ENCODE measurements at places on chromosomes 4 and X.

DNA sequence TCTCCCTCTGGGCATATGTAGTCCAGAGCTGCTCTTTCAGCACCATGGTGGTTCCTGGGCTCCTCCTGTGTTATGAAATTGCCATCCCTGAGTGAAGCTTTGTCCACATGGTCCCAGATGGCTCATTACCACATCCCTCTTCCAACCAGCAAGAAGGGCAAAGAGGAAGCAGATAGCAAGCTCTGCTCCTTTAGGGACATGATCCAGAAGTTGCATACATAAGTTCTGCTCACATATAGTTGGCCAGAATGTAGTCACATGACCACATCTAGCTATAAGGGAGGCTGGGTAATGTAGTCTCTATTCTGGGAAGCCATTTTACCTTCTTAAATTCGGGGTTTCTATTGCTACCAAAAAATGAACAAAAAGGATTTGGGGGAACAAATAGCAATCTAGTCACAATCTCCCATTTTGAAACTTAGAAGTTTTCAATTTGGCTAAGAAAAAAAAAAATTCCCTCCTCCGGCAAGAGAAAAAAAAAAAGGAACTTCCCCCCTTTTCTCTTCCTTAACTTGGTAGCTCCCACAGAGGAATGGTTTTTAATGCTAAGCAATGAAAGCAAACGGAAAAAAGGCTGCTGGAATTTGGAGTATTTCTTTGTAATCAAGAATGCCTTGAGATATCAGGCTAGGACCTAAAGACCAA lies 88.2 kb upstream of the USP9X start:
- no peak for DNase-seq

DNA sequence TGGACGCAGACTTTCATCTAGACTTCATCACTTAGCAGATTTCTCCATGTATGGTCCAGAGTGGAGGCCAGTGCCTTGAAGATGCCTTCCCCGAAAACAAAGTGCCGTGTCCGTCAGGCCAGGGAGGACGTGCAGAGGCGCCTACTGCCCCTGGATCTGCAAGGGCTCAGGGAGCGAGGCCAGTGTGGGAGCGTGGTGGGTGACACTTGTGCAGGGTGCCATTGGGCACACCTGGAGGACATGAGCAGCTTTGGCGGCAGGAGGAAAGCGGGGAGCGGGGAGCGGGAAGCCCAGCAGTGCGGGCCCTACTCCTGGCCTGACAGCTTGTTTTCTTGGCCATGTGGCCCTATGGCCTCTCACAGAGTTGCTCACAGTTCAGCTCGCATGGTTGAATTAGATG lies 25.8 kb downstream of the WFS1 start:
- no peak for DNase-seq

DNA sequence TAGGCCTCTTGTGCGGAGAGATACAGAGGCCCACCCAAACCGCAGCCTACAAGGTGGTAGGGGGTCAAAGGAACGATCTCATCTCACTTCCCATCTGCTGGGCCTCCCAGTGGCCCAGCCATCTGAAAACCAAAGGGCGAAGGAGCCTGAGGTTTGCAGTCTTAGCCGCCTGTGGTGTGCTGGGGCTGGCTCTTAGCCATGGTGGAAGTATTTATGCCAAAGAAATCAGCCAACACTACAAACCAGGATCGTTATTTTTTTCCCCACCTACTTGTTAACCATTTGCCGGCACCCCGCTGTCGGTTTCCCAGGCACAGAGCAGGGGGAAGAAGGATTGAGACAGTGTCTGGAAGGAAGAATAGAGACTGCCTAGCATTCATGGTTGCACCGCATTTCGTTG lies 30.9 kb upstream of the CDKL5 start:
- DNase-seq, result no peak

DNA sequence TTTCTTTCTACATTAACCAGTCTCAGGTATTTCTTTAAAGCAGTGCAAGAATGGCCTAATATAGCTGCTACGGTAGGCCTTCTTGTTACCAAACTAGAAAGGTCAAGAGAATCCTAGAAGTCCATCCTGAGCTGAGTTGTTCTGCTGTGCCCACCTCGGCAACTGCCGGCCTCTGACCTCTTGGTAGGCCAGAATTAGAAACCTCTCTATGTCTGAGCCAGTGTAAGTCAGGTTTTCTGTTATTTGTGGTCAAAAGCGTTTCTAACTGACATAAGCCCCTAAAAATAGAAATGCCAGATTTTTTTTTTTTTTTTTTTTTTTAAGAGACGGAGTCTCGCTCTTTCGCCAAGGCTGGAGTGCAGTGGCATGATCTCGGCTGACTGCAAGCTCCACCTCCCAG lies 43.1 kb downstream of the SOWAHB start:
- no peak for DNase-seq

GRCh38 chr4:117210551-117210950 lies 125.2 kb upstream of the TRAM1L1 start:
- DNase-seq, result no peak

- DNase-seq, result no peak
Measured at GRCh38 chr4:2792396-2792710, 532 bp upstream of the SH3BP2 start.

- no peak for DNase-seq
Measured at GRCh38 chr4:45183905-45184304, 457.5 kb upstream of the GNPDA2 start.

GRCh38 chrX:132712350-132712749 lies 223.5 kb upstream of the MBNL3 start:
- no peak for DNase-seq

- DNase-seq, result no peak
Measured at GRCh38 chr4:76723924-76724323, 174.0 kb downstream of the SOWAHB start.

- DNase-seq, result no peak
Measured at GRCh38 chr4:8540991-8541390, 39.2 kb upstream of the GPR78 start.

GRCh38 chrX:13742397-13743176 lies 8.0 kb downstream of the OFD1 start:
- peak; percentile 1 for DNase-seq

All from activated CD8-positive, alpha-beta memory T cell treated with anti-CD3 and anti-CD28 coated beads for 48 hours (primary cell).